ENCODE measurements at places on chromosomes 4 and X.

- DNase-seq = no peak
These were observed 36.4 kb downstream of the TMEM131L start for GRCh38 chr4:153502584-153502983.

DNA sequence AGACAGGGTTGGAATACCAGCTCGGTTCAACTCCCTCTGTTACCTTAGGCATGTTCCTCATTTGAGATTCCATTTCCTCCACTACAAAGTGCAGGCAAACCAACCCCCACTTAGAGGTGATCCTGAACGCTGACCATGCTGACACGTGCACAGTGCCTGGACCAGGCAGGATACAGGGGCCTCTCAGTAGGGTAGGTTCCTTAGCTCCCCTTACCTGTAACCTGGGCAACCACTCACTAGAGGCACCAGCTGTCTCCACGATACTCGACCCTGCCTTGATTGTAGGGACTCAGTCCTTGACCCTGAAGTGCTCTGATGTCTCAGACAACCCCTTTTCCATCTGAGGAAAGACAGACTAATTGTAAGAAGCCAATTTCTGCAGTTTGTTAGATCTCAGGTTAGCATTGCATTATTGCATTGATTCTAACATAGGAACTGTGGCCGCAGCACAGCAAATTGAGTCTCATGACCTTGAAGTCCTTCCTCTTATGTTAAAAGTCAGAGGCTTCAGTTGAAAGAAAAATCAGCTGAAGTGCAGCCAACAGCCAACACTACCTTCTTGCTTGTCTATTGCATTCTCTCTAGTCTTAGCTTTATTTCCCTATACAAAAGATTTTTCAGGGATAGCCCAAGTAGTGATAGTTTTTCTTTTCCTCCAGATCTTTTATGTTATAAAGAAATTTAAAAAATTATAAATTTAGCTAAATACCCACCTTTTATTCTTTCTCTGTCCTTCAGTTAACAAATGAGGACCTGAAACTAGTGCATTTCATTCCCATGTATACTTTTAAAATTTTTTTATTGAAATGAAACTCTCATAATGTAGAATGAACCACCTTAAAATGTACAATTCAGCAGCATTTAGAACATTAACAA is 11.2 kb upstream of the C1QTNF7 start:
- DNase-seq = no peak

GRCh38 chr4:10741961-10742699 is 57.6 kb upstream of the CLNK start:
- no peak for DNase-seq

- no peak for DNase-seq
These were observed at the start of gene GLRA3 for GRCh38 chr4:174828845-174829701. Gene GLRA3 (minus strand): TSS chr4:174829247. CDS start chr4:174828811, 436 bp downstream.

GRCh38 chrX:110046001-110046400 is 43.1 kb downstream of the TMEM164 start:
- DNase-seq = no peak

DNA sequence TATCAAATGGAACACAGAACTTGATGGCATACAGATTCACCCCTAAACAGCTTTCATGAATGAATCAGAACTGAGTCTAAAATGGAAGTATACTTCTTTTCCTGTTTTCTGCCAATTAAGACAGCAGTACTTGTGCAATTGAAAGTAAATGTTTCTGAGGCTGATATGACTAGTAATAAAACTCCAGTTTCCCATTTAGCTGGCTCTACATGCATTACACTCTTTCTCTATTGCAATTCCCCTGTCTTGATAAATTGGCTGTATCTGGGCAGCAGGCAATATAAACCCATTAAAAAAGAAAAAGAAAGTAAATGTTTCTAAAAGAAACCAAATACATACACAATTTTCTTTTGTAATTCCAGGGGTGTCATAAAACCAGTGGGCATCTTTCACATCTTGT is 4.6 kb downstream of the NOA1 start:
- no peak for DNase-seq

DNA sequence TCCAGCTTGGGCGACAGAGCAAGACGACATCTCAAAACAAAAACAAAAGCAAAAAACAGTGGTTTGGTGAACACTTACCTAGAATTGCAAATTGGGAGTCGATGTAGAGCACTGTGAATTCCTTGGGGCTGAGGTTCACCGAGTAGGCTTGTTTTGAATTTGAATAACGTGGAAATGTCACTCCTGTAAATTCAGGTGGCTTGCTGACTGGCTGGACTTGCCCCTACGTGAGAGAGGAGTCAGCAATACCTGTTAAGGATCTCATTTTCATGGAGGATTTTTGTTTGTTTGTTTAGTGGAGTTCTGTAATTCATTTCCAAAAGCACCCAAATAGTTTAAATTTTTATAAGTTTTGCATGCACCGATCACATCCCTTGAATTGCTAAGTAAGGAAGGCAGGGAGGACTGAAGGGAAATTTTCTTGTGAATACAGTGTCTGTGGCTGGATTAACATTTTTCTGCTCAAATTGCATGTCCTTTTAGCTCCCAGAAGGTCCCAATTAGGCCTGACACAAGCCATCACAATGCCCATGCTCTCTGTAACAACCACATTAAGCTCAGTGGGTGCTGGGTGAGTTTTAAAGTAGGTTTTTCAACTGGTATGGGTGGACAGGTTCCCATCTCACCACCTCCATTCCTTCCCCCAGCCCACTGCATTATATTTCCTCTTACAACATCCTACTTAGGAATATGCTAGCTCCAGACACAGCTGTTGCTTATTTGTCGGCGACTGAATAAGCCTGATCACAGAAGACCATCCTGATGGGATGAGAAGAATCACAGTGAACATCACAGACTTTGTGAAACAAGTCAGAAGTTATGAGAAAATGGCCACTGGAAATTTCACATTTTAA is 58.5 kb upstream of the TTC29 start:
- DNase-seq = no peak

Measured in activated gamma-delta T cell treated with anti-CD3 and anti-CD28 coated beads, Interleukin-2, amount 50 U/mL, for 16 hours (primary cell).